ENCODE measurements at places on chromosomes 1 and 21. TPM values are rescaled to one million over a fixed set of nuclear protein-coding genes. Genes with fewer than 3 reads are reported as not detected.
A peak's percentile ranks its signal among the peaks of the same experiment; 100 is the strongest.

GRCh38 chr1:158177700-158178450, 2.8 kb upstream of the CD1D start:
- H3K27ac ChIP-seq = no peak overlapping the region
- H3K27me3 ChIP-seq = peaks cover 15% of the 10 kb centered on the region
- peak; percentile 90 for DNase-seq
- no peaks in the 10 kb centered on the region for H3K36me3 ChIP-seq
- H3K4me3 ChIP-seq = no peak overlapping the region

GRCh38 chr1:32465578-32465933, 684 bp downstream of the ZBTB8B start:
- H3K27me3 ChIP-seq = no peaks in the 10 kb centered on the region
- no peak overlapping the region for H3K27ac ChIP-seq
- DNase-seq = no peak
- H3K36me3 ChIP-seq = no peaks in the 10 kb centered on the region
- H3K4me1 ChIP-seq = peaks cover 10% of the 10 kb centered on the region
- H3K4me3 ChIP-seq = no peak overlapping the region

DNA sequence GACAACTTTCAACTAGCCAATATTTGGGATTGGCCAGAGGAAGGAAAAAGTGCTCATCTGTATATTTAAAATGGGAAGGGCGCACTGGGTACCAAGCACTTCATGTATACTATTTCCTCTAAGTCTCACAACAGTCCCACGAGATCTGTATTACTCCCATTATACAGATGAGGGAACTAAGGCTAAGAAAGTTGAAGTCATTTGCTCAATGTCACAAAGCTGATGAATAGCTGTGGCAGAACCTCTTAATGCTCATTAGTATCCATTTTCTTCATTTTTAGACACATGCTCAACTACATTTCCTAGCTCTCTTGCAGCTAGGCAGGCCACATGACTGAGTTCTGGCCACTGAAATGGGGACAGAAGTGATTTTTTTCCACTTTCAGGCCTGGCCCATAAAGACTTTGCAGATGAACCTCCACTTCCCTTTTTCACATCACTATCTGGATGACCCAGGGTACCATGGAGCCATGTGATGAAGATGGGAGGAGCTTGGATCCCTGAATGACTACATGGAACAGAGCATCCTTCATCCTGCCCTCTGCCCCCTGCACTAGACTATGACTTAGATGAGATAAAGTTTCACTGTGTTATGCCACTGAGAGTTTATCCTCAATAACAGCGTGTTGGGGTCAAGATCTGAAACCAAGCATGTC, 31.8 kb downstream of the ATF3 start:
- no peaks in the 10 kb centered on the region for H3K36me3 ChIP-seq
- H3K4me1 ChIP-seq = peaks cover 12% of the 10 kb centered on the region
- DNase-seq = no peak
- no peaks in the 10 kb centered on the region for H3K27me3 ChIP-seq
- no peak overlapping the region for H3K27ac ChIP-seq

HRNR gene
- total RNA-seq = not detected

DNA sequence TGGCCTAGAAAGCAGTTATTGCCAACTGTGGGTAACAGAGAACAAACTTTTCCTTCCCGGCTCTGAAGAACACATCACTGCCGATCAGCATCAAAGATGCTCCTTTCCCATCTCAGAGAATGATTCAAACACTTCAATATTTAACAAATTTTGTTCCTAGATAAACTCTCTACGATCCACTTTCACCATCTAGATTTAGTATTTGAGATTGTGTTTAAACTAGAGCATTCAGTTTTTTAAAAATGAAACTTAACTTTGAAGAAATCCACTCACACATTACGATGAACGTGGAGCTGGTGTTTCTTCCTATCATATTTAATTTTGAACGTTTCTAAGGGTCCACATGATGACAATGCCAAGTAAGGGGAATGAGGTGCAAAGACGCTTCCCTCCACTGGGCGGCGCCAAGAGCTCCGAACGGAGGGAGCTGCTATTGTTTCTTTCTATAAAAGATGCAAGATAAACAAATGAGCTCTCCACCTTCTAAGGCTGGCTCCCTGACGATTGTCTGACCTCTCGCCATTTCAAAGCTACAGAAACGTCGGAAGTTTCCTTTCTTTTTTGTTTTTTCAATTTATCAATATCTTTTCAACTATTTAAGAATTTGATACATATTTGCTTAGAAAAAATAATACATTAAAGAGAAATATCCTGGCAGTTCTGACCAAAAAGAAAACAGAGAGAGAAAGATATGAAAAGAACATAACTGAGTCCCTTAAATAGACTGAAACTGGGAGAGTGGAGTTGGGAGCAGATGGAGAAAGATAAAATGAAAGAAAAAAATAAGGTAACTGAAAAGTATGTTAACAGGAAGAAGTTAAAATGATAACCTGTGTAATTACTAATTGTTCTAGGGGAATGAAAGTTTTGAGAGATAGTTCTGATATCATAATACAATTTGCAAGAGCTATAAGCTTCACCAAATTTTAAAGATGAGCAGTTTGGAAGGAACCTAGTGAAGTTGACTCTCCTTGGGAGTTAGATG, 4.4 kb upstream of the BARHL2 start:
- H3K36me3 ChIP-seq = no peaks in the 10 kb centered on the region
- no peak overlapping the region for H3K27ac ChIP-seq
- peaks cover 8% of the 10 kb centered on the region for H3K27me3 ChIP-seq
- no peaks in the 10 kb centered on the region for H3K4me1 ChIP-seq
- H3K4me3 ChIP-seq = no peak overlapping the region
- peak; percentile 69 for DNase-seq

NHLH1 gene
- total RNA-seq = 0.18 TPM

DNA sequence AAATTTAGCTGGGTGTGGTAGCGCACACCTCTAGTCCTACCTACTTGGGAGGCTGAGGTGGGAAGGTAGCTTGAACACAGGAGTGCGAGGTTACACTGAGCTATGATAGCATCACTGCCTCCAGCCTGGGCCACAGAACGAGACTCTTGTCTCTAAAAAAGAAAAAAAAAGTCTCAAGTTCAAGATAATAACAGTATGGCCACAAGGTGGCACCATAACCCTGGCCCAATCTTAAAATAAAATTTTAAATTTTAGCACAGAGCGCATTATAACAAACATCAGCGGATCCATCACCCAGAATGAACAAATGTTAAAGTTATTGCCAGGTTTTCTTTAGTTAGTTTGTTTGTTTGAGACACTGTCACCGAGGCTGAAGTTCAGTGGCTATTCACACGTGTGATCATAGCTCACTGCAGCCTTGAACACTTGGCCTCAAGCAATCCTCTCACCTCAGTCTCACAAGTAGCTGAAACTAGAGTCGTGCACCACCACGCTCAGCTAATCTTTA, 2.9 kb upstream of the HTR6 start:
- DNase-seq = no peak
- H3K27ac ChIP-seq = no peak overlapping the region
- H3K4me1 ChIP-seq = peaks cover 1% of the 10 kb centered on the region
- H3K27me3 ChIP-seq = peaks cover 20% of the 10 kb centered on the region
- H3K36me3 ChIP-seq = no peaks in the 10 kb centered on the region

- no peak for DNase-seq
- no peak overlapping the region for H3K4me3 ChIP-seq
- peaks cover 4% of the 10 kb centered on the region for H3K4me1 ChIP-seq
- no peaks in the 10 kb centered on the region for H3K27me3 ChIP-seq
Observed at GRCh38 chr1:58762806-58763205, 21.0 kb downstream of the JUN start.

OR6N1 gene
- total RNA-seq = 0.80 TPM

- DNase-seq = no peak
- H3K4me1 ChIP-seq = no peaks in the 10 kb centered on the region
- H3K27ac ChIP-seq = no peak overlapping the region
- no peak overlapping the region for H3K4me3 ChIP-seq
- H3K27me3 ChIP-seq = no peaks in the 10 kb centered on the region
- no peaks in the 10 kb centered on the region for H3K36me3 ChIP-seq
Observed at GRCh38 chr1:151820940-151821339, 10.7 kb downstream of the RORC start.

GRCh38 chr1:218464871-218465270, 119.7 kb downstream of the TGFB2 start:
- H3K4me1 ChIP-seq = peaks cover 22% of the 10 kb centered on the region
- H3K4me3 ChIP-seq = no peak overlapping the region
- no peak for DNase-seq
- H3K36me3 ChIP-seq = no peaks in the 10 kb centered on the region
- no peak overlapping the region for H3K27ac ChIP-seq

DNA sequence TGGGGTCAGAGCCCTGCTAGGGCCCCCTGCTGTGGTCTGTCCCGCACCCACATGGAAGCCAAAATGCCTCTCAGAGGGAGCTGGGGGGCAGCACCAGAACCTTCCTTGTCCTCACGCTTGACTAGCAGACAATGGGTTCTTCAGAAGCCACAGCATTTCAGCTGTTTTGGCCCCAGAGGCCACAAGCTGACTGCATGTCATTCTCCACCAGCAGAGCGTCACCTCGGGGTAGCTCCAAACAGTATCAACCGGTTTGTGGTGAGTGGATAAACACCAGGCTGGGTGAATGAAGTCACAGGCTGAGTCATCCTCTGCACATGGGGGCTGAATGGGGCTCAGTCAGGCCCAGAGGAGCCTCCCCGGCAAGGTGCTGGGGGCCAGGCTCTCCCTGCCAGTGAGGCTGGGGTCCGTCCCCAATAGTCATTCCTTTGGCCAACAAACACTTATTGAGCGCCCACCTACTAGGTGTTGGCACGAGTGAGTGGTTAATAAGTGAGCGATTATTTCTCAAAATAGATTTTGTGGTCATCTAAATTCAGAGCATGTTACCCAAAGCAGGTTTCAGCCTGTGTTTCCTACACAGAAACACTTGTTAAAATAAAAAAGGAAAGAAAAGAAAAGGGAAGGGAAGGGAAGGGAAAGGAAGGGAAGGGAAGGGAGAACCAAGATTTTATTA, 9.1 kb downstream of the OLIG1 start:
- peak; percentile 30 for DNase-seq
- H3K4me3 ChIP-seq = no peak overlapping the region
- H3K36me3 ChIP-seq = no peaks in the 10 kb centered on the region
- no peak overlapping the region for H3K27ac ChIP-seq

DNA sequence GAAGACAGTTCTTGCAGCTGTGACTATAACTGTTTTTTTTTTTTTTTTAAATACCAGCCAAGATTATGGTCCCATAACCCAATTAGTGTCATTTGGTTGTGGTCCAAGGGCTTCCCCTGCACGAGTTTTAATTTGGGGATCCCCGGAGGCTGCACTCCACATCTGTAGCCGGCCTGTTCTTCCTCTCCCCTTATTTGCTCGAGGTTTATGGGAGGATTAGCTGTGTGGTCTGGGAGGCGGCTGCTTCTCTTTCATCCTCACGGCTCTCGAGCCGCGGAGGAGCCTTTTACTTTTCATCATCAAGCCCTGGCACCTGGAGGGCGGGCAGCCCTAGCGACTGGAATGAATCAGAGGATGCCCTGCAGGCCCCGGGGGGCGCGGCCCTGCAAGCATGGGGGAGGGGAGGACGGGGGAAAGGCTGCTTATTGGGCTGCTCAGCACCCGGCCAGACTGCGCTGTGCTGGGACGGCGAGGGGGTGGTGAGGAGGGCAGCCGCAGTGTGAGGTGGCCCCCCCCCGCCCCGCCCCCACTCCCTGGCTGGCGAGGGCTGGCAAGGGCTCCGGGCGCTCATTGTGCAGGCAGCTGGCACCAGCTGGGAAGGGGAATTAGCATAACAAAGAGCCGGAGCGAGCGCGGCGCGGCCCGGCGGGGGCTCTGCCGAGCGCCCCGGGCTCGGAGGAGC, 18.5 kb downstream of the SERTAD4 start:
- peak overlapping the region; percentile 32 for H3K4me3 ChIP-seq
- peak overlapping the region; percentile 24 for H3K27ac ChIP-seq
- H3K27me3 ChIP-seq = no peaks in the 10 kb centered on the region
- H3K36me3 ChIP-seq = no peaks in the 10 kb centered on the region

- H3K27ac ChIP-seq = no peak overlapping the region
- peaks cover 29% of the 10 kb centered on the region for H3K36me3 ChIP-seq
- DNase-seq = peak; percentile 39
- H3K27me3 ChIP-seq = peaks cover 6% of the 10 kb centered on the region
Observed at GRCh38 chr1:11053758-11054137, 6.1 kb downstream of the SRM start.

IGSF3 gene
- 48.5 TPM for total RNA-seq

GRCh38 chr1:179190861-179191260, 38.6 kb downstream of the ABL2 start:
- H3K4me1 ChIP-seq = no peaks in the 10 kb centered on the region
- DNase-seq = peak; percentile 11
- no peak overlapping the region for H3K27ac ChIP-seq
- H3K27me3 ChIP-seq = no peaks in the 10 kb centered on the region
- H3K36me3 ChIP-seq = peaks cover 2% of the 10 kb centered on the region
- H3K4me3 ChIP-seq = no peak overlapping the region

DNA sequence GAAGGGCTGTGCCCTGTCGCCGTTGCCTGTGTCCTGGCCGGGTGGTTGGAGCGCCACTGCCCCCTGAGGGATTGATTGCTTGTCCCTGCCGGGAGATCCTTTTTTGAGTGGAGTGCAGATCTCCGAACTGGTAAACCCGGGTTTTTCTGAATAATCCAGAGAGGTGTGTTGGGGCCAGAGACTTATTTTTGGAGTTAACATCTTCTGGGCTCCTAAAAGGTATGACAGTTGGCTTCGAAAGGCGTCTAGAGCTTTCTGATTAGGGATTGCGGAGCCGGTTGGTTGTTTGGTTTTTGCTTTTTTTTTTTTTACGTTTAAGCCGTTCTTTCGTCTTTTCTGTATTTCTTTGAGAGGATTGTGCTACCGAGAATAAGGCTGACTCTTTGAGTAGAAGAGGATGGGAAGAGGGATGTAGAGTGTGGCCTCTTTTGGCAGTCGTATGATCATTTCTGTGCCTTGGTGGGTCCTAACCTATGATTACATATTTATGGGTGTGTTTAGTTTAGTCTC, 756 bp downstream of the RLF start:
- DNase-seq = peak; percentile 60
- no peaks in the 10 kb centered on the region for H3K36me3 ChIP-seq
- H3K27me3 ChIP-seq = no peaks in the 10 kb centered on the region
- H3K27ac ChIP-seq = peak overlapping the region; percentile 97
- H3K4me3 ChIP-seq = peak overlapping the region; percentile 89
- peaks cover 16% of the 10 kb centered on the region for H3K4me1 ChIP-seq

DNA sequence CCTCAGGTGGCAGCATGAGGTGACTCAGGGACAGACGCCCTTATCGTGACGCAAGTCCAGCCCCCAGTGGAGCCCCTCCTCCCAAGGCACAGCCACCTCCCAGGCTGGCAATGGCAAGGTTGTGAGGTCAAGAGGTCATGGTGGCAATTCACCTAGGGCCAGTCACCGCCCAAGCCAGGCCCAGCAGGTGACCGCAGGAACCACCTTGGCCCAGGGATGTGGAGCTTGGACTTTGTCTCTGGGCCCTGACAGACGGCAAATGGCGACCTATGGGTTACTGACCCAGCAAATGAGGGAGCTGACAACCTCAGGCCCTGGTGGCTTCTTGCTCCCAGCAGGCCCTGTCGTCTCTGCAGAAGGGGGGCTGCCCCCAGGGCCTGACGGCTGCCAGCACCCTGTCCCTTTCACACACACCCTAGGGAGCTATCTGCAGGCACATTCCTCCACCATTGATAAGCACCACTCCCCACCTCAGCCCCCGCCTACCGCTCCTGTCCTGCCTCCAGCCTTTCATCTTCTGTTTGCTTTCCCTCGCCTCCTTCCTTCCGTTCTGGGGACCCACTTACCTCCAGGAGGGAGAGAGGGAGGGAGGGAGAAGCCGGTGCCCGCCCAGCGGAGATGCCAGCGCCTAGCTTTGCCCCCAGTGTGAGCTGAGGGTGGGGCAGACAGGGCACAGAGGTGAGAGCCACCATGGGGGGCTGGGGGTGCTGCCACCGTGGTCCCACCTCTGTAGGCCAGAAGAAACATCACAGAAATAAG, 12.1 kb downstream of the EPHA2 start:
- no peak overlapping the region for H3K4me3 ChIP-seq
- H3K27me3 ChIP-seq = no peaks in the 10 kb centered on the region
- H3K4me1 ChIP-seq = peaks cover 16% of the 10 kb centered on the region
- H3K27ac ChIP-seq = peak overlapping the region; percentile 92
- peak; percentile 66 for DNase-seq
- no peaks in the 10 kb centered on the region for H3K36me3 ChIP-seq

GNAI3 gene
- total RNA-seq = 10.4 TPM
